NCI-H187 treated with DMSO at 0.1 percent for 48 hours (cell line): ENCODE measurements at places on chromosomes 3 and 15.

DNA sequence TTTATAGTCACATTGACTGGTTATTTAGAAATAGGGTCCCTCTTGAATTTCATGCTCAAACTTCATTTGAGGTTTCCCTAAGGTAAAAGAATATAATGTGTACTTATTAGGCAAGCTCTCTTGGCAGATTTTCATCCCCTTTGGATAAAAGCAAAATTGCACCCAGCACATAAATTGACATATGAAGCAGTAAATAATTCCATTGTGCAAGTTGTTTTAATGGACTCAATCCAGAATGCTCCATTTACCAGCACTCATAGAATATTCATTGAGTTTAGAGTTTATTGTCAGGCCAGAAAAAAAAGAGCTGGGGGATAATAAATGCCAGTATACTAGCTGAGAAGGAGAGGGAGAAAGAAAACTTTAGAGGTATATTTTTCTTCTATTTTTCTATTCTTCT lies 136.8 kb downstream of the TPRG1 start:
- DNase-seq: no peak

DNA sequence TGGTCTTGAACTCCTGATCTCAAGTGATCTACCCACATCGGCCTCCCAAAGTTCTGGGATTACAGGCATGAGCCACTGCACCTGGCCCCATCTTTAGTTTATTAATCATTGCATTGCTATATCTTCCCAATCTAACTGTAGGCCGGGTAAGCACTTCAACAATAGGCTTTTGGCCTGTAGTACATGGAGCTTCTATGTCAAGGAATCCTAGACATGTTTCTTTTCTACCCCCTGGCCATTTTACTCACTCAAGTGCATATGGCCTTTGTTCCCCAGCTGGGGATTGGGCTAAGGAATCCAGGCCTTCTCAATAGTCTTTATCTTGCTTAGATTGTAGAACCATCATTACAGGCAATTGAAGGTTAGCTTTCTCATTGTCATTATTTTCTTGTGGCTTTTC lies 122.3 kb upstream of the MBNL1 start:
- no peak for DNase-seq

- DNase-seq: no peak
Observed at GRCh38 chr3:184683234-184683633, 28.6 kb downstream of the MAGEF1 start.

DNA sequence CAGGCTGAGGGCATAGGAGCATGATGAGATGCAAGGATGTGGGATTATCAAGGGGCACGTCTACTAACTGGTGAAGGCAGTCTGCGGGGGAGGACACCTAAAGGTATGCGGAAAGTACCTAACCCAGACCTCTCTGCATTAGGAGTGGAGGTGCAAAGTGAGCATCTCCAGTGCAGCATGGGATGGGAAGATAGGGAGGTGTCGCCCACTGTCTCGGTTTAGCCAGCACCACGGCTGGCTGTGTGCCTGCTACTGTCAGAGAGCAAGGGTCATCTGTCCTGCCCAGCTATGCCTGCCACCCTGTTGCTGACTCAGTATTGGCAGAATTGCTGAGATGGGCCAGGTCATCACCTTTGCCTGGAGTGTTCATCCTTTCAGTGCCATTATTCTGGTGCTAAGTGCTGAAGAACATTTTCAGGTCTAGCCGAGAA lies 40.1 kb downstream of the OXNAD1 start:
- no peak for DNase-seq

- DNase-seq: no peak
Observed at GRCh38 chr3:131329774-131330173, 51.8 kb upstream of the NUDT16 start.

- no peak for DNase-seq
Observed at GRCh38 chr3:46655271-46655670, 38.2 kb downstream of the ALS2CL start.
